Effector CD8-positive, alpha-beta T cell (primary cell): ENCODE measurements at places on chromosomes 4 and X.

DNA sequence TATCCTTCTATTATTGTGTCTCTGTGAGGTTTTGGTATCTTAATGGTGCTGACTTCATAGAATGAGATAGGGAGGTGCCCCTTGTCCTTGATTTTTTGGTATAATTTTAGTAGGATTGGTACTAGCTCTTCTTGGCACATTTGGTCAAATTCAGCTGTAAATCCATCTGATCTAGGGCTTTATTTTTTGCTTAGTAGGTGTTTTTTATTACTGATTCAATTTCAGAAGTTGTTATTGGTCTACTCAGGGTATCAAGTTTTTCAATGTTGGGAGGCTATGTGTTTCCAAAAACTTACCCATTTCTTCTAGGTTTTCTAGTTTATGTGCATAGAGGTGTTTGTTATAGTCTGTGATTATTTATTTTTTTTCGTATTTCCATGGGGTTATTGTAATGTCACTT, 103.3 kb downstream of the SH3BGRL start:
- DNase-seq = no peak

DNA sequence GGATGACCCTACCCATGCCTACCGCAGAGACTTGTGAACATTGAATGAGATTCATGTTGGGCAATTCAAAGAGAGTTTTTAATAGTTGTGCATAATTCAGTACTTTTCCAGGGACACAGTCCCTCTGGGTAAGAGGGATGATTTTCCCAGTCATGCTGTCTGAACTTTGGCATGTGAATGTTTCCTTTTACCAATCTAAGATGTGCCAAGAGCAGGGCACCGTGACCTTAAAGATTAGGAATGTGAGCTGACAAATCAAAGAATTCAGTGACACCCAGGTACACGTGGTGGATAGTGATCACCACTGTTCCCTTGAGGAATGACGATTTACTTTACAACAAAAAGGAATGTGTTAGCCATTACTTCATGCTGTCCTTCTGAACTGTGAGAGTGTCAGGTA, 515.6 kb downstream of the PPARGC1A start:
- no peak for DNase-seq

- no peak for DNase-seq
Observed at GRCh38 chr4:108060164-108060563, 70.5 kb downstream of the HADH start.

DNA sequence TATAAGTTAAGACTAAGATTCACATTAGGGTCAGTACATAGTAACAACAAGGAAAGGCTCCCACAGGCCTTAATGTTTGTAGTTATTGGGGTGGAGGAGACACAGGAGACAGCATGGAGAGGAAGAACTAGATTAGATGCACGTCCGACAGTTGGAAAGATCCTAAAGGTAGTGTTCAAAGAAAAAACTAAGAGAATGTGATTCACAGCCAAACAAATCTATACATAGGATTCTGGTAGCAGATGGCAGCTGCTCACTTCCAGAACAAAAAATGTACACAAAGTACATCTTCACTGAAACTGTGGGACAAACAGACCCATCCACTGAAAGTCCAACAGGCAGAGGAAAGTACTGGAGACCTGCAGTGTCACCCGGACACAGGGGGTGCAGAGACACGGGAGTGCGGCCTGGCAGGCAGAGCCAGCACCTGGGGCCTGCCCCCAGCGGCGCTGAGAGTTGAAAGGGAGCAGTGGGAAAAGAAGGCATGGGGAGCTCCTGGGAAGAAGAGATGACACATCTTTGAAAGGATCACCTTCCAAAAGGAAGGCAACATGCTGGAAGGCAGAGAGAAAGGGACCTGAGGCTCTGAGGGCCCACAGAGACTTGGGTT, 40.0 kb downstream of the NELFA start:
- no peak for DNase-seq

DNA sequence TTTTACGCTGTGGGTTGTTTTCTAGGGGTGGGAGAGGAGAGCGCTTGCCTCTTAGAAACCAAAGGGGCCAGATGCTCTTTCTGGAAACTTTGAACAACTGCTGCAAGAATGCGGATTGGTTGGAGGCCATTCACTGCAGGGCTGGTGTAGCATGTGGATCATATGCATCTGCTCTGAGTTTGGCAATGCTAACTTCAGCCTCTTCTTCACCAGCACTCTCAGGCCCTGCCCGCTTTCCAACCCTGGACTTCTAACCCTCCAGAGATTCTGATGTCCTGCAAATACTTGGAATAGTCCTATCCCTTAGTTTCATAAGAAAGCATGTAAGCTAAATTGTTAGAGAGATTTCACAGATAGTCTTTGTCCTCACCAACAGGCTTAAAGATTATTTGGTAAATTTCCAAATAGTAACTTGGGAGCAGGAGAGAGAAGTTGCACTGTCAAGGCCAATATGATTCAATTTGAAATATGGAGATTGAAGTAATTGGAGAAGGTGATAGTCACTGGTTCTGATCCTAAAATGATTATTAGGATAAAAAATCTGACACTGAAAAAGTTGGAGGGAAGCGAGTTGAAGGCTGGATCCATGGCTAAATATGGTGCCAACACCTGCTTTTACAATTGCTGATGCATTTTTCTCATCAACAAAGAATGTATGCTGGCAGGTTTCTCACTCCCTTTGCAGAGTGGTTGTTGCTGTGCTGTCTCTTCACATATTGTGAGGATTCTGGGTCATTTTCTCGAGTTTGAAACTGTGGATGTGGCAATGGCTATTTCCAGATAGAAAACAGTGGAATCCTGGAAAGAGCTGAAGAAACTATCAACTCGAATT, 210.4 kb downstream of the PTTG2 start:
- no peak for DNase-seq

DNA sequence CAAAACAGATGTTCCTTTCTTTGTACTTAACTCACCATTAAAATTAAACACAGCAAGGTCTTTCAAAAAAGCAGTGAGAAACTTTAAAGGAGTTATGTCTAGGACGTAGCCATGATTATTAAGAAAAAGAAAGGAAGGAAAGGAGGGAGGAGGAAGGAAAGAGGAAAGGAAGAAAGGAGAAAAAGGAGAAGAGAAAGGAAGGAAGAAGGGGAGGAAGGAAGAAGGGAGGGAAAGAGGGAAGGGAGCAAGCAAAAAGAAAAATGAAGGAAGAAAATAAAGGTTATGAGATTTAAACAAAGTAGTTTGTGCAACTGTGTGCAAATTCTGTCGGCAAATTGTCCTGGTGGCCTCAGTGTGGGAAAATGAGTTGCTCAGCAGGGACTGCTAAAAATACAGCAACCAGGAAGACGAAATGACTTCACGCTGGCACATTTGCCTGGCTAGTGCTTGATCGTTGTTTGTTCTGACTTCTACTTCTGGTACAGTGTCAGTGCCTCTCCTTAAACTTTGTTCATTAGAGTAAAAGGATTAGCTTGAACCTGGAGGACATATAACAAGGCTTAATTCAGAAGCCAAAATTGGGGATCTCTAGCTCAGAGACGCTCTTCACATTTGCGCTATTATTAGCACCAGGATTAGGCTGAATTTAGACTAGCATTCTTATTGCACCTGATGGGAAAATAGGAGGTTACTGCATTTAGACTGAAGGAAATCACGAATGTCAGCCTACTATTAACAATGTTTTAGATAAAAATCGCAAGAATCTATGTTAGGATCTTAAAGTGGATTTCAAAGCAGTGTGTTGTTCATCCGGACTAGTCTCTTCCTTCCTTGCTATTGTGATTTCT, 81.2 kb downstream of the DCK start:
- no peak for DNase-seq

- no peak for DNase-seq
Observed at GRCh38 chrX:23187819-23188218, 146.8 kb upstream of the PTCHD1 start.

DNA sequence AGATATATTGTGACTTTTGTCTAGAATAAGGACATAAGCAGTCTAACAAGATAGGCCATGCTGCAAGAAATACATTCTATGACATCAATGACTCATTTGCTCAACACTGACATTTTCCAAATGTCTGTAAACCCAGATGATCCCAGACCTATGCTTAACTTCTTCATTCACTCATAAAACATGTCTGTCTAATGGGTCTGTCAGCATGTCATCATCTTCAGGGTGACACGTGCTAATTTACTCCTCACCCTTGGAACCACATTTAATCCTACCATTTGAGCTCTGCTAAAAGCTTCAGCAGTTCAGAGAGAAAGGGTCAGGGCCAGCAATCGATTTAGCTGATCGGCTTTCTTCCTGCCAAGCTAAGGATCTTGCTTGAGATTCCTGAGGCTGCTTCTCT, 109.4 kb upstream of the MAP3K15 start:
- no peak for DNase-seq

GRCh38 chr4:112808001-112808400, 171.1 kb downstream of the LARP7 start:
- no peak for DNase-seq

DNA sequence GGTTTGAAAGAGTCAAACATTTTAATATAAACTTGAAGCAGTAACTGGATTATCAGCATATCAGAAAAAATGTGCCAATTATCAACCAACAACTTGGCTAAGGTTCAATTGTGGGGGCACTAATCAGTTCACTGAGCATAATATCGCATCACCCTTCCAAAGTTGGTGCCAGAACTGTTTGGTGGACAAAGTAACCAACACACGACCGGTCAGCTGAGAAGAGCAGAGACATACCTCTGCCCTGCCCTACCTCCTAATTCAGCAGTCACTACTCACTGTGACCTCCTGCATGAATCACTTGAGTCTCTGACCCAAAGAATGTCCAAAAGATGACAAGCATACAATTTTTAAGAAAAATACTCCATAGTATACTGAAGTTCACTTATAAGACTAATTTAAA, 53.2 kb downstream of the TSPAN5 start:
- no peak for DNase-seq

- no peak for DNase-seq
Observed at GRCh38 chr4:156805696-156806095, 165.9 kb downstream of the PDGFC start.

GRCh38 chr4:95124906-95125504, 367.2 kb downstream of the BMPR1B start:
- DNase-seq = no peak

GRCh38 chr4:140641789-140642439, 73.2 kb upstream of the UCP1 start:
- no peak for DNase-seq

DNA sequence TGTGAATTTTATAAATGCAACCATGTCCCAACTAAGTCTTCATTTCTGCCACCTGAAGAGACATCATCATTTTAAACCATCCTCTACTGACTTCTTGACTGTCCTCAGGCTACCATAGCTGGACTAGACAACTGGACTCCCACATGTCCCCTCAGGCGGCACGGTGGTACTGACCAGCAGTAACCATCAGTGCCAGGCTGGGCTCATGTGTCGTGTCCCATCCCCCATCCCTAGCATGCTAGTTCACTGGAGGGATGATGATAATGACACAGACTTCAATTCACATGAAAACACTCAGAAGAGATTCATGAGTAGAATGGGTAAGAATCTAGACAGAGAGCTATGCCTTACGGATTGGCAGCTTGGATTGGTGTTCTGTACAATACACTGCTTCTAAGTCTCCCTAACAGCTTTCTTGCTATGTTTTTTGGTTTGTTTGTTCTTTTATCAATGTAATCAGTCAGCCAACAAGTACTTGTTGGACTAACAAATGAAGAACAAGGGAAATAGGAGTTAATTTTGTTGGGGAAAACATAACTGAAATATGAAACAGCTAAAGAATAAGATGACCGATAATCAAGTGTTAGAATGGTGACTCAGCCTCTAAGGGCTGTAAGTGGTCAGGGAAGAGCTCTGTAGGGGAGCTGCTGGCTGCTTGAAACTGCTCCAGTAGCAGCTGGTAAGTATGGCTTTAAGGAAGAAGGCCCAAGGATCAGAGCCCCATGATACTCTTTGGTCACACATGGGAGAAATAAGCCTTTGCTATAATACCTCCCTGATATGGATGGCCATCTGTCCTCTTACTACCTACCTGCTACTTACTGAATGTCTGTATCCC, 10.3 kb downstream of the ZDHHC9 start:
- no peak for DNase-seq

DNA sequence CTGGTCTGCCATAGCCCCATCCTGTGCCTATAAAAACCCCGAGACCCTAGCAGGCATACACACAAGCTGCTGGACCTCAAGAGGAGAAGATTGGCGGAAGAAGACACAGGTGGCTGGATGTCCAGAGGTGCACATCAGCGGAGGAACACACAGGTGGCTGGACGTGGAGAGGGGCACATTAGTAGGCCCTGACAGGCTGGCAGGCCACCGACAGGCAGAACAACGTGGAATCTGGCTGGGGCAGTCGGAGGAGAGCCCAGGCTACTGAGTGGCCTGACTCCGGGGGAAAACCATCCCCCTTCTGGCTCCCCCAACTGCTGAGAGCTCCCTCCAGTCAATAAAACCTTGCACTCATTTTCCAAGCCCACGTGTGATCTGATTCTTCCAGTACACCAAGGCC, 512.5 kb upstream of the AMOT start:
- DNase-seq = no peak

DNA sequence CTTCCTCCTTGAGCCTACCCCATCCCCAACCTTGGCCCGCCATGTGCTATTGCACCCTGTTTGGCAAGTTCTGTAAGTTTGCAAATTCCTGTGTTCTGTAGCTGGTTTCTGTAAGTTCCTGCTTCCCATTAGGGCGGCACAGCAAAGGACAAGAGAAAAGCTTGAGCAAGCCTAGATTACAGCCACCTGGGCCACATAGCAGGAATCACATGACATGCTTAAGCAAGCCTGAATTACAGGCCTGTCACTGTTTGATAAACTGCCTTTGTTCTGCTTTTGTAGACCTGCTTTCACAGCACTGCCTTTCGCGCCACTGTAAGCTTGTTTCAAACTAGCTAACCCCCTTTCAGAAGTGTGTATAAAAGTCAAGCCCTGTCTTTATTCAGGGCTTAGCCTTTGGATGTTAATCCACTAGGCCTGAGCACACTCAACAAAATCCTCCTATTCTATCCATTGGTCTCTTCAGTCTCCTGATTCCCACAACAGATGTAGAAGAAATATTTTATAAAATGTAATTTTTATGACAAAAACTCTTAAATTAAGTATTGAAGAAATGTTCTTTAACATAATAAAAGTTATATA, 906.8 kb upstream of the NDST4 start:
- DNase-seq = no peak

- DNase-seq = no peak
Observed at GRCh38 chrX:38041237-38041636, 34.9 kb downstream of the SYTL5 start.

- no peak for DNase-seq
Observed at GRCh38 chr4:103673983-103674382, 45.8 kb downstream of the TACR3 start.

- no peak for DNase-seq
Observed at GRCh38 chrX:19360903-19361302, 17.2 kb downstream of the PDHA1 start.

DNA sequence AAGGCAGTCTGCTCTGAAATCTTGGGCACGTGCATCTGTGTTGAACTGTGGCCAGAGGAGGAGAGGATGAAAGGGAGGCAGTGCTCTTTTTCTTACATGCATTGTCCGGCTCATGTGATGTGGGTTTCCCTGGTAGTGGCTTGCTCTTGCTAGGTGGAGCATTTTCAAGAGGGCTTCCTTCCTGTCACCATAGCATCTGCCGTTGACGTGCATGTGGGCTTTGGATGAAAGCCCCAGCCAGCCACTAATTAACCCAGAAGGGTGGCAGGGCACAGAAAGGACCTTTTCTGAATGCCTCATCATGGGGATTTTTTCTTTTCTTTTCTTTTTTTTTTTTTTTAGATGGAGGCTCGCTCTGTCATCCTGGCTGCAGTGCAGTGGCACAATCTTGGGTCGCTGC, 121.3 kb downstream of the GPR143 start:
- DNase-seq = peak; percentile 3

GRCh38 chr4:2795893-2796848, 3.3 kb downstream of the SH3BP2 start:
- no peak for DNase-seq
